ENCODE measurements at places on chromosomes 6 and 20. TPM values are rescaled to one million over a fixed set of nuclear protein-coding genes. Genes with fewer than 3 reads are reported as not detected.
A peak's percentile ranks its signal among the peaks of the same experiment; 100 is the strongest.

CDK19 gene
- 16.8 TPM for total RNA-seq

GRCh38 chr6:45637611-45638257 is 260.0 kb upstream of the SUPT3H start:
- DNase-seq = peak; percentile 97

SCUBE3 gene
- 2.1 TPM for total RNA-seq

SRSF3 gene
- 101 TPM for total RNA-seq

KIF6 gene
- not detected for total RNA-seq

DNA sequence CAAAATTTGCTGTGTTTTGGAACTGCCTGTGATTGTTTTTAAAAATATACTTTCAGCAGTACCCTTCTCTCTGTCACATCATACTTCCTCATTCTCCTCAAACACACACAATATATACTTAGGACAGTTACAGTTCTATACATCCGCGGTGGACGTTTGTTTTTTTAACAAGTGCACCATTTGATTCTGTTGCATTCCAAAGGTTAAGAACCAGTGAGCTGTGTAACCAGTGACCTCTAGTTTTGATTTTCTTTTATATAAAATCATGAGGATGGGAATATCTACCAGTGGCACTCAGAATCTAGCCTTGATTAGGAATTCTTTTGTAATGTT is 152.8 kb downstream of the CARMIL1 start:
- no peak for DNase-seq

DNA sequence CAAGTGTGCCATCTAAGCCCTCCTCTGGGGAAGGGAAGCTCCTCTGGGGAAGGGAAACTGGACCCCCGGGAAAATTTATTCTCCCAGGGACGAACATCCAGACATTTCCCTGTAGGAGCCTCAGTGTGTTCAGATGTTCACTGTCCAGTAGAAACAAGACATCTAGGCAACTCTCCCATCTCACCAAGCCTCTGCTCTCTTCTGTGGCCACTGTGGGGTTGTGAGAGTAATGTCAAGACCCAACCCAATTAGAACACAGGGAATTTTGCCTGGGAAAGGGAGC is 3.6 kb upstream of the PTGIS start:
- peak; percentile 20 for DNase-seq

All from sigmoid colon (tissue), 7 donors.